ENCODE measurements at places on chromosomes 5 and 9.

- DNase-seq: no peak
Measured at GRCh38 chr9:91907484-91908292, 42.3 kb downstream of the ROR2 start.

DNA sequence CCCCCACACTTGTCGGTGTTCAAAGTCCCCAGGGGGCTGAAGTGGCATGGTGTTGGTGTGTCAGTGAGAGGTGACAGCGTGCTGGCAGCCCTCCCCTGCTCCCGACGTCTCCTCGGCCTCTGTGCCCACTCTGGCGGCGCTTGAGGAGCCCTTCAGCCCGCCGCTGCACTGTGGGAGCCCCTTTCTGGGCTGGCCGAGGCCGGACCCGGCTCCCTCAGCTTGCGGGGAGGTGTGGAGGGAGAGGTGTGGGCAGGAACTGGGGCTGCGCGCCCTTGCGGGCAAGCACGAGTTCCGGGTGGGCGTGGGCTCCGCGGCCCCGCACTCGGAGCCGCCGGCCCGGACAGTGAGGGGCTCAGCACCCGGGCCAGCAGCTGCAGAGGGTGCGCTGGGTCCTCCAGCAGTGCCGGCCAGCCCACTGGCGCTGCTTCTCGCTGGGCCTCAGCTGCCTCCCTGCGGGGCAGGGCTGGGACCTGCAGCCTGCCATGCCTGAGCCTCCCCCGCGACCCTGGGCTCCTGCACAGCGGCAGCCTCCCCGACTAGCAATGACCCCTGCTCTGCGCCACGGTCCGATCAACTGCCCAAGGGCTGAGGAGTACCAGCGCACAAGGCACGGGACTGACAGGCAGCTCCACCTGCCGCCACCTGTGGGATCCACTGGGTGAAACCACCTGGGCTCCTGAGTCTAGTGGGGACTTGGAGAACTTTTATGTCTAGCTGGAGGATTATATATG is 224.1 kb upstream of the RIOK2 start:
- no peak for DNase-seq

- DNase-seq: peak; percentile 5
Measured at GRCh38 chr9:134851020-134851419, 29.6 kb upstream of the FCN2 start.

DNA sequence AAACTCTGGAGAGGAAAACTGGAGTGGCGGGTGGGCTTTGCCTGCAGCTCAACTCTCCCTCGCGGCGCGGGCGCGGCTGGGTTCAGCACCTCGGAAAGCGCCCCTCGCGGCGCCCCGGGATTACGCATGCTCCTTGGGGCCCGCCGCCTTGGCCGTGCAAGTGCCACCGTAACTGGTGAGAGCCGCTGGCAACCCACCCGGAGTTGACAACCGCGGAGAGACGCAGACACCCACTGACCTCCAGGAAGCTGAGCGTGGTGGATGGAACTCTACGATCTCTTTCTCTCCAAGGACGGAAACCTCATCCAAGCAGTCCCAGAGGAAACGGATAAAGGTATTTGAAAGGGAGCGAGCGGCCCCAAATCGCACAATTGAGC is 194 bp upstream of the RXFP3 start:
- DNase-seq: peak; percentile 87

DNA sequence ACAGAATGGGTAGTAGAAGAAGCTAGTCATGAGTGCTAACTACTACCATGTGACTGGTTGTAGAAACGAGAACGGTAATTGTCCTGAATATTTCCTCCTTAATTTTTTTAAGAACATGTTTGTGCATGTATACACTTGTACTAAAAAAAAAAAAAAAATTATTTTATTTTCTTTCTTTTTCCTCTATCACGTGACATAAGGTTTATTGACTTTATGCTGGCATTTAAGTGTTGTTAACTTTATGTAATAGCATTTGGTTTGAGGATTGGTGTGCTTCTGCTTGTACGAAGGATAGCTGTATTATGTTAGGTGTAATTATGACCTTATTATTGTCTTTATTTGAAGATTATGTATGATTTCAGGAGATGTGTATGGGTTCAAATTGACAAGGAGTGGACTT is 349.1 kb upstream of the PTPRD start:
- DNase-seq: no peak

DNA sequence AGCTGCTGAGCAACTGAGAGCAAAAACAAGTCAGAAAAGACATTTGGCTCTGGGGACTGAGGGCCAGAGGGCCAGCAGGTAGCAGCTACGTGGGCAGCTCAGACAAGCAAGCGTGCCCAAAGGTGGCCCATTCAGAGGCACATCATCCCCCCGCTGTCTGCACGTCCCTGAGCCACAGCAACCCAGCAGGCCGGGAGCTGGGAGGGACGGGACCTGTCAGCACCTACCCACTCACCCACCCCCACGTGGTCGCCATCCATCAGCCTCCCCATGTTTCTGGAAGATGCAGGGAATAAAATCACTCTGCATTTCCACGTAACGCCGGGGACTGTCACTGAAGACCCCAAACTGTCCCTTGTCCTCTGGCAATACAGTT is 167.8 kb downstream of the COL23A1 start:
- DNase-seq: peak; percentile 38

DNA sequence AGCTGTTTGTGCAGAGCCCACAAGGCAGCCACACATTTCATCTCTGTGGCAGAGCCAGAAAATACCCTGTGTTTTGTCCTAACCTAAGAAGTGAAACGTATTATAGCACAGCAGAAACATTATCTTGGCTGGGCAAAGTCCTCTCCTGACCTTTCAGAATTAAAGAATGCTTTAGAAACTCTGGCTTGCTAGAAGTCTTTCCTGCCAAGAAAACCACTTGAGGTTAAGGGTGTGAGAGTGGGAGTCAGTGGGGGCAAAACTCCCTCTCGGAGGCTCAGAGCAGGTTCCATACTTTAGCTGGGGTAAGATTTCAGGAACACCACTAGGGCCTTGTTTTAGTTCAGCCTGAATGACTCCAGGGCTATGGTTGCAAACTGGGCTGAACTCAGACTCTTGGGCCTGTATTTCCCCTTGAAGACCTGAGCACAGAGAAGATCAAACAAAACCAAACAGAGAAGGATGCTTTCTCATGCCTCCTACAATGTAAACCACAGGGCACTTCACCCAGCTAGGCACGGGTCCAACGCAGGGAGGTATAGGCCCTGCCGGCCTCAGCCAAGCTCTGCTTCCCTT is 48.0 kb downstream of the ZNF366 start:
- no peak for DNase-seq

GRCh38 chr5:14560091-14560595 is 21.4 kb upstream of the OTULINL start:
- no peak for DNase-seq

DNA sequence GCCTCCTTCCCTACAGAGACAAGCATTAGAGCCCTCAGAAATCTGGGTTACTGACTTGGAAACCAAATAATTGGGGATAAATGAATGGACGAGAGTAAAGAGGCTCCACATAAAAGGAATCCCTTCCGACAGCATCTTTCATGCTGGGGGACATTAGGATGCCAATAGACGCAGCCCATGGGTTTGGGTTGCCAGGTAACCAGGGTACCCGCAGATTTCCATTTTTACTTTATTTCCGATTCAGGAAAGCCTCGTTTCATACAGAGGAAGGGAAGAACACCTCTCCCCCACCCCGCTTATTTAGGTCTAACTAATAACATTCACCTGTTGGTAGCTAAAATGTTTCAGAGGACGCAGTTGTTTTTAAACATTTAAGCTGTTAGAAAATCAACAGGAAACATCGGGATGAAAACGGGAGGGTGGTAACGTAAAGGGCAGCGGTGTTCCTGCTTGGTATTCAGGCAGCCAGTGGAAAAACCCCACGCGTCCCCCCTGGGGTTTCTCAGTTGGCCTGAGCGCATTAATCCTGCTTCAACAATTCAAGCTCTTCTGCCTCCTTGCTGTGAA is 179.5 kb downstream of the YTHDC2 start:
- no peak for DNase-seq
